ENCODE measurements at places on chromosomes 2 and 18.
A peak's percentile ranks its signal among the peaks of the same experiment; 100 is the strongest.

- no peak for DNase-seq
Observed at GRCh38 chr2:142395291-142395690, 264.5 kb upstream of the LRP1B start.

GRCh38 chr18:57976230-57976773 lies 67.7 kb upstream of the NEDD4L start:
- no peak for DNase-seq

DNA sequence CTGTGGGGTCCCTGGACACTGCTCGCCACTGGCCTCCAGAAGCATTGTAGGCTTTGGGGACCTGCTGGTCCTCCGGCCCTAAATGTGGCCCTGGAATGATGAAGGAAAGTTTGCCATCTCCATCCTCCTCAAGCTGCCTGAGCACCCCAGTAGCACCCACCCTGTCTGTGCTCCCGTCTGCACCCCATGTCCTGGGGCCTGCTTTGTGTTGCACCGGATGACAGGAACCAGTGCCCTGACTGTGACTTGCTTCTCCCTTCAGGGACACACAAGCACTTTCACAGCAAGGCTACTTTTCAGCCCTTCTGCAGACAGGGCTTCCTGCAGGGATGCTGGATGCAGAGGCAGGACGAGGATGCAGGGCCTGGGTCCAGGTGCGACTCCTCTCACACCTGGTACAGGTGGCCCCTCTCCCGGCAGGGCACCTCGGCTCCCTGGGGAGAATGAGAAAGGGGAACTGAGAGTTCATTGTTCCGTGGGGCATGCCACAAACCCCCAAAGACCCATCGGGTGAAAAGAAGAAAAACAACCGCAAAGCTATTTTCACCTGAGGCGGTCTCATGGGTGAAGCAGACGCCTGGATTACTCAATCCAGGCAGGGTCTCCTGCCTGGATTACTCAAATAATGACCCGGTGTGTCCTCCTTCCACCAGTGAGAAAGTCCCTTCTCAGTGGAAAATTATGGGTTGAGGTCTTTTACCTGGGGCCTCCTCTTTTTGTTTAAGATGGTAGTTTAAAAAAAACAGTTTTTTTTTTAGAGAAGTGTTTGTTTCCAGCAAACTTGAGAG lies 74.9 kb downstream of the LONRF2 start:
- DNase-seq: no peak

DNA sequence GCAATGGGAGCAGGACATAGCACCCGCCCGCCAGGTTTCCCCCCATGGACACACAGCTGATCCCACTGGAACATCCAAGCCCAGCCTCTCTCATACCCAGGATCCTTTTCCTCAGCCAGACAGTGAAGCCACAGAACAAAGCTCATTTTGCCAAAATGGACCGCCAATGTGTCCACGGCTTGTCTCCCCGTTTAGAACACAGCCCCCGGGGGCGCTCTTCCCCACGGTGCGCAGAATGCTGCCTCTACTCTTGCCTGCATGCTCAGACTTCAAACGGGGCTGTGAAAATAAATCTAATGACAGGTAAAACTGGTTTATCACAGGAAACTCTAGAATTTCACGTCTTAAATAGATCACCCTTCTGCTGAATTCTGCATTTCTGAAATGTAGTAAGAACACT lies 548.5 kb upstream of the ID2 start:
- DNase-seq: no peak

- DNase-seq: no peak
Observed at GRCh38 chr2:63849381-63850203, 7.9 kb downstream of the UGP2 start.

GRCh38 chr2:231611273-231612108 lies 18.8 kb downstream of the TEX44 start:
- DNase-seq: peak; percentile 61

DNA sequence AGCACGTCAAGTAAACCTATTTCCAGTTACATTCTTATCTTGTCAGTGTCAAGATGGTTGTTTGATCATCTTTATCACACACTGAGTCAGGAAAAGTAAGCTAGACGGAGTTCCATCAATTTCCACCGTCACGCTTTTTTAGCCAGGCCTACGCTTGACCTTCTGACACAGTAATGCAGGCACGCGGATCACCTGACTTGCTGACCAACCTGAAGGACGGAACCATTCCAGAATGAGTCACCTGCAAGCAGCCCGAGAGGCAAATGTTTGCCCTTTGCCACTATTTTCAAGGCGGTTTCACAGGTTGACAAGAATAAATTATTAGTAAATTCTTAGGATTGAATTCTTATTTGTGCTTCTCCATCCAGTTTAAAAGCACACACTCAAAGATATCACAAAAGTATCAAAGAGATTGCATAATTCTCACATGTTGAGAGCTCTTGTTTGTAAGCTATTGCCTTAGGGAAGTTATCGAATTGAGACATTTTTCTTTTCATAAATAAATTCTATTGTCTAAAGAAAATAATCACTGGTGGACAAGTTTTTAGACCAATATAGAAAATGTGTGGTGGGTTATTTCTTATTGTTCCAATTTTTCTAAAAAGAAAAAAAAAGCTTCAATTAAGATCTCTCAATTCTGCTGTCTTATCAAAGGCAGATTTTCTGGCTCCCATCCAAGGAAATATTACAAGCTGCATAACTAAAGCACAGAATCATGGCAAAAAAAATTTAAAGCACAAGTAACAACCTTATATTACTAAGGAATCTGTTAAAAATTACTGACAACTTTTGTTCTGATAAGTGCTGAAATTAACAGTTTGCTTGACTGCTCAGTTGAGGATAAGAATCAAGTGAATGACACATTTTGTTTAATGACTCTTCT lies 31.9 kb downstream of the UXS1 start:
- DNase-seq: no peak

DNA sequence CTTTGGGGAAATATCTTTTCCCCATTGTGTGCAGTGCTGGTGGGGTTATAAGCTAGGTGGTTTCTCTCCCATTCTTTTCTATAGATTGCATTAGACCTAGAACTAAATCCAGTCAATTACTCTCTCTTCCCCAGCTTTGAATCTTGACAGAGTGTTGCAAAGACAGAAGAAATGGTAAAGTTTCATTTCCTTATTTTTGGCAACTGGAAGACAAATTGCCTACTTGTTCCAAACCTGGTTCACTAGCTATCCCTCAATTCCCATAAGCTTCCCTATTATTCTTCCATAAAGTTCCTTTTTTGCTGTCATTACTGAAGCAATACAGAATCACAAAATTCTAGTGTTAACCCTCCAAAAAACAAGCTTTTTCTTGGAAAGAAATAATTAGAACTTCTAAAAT lies 94.0 kb upstream of the ITGA4 start:
- no peak for DNase-seq

GRCh38 chr18:79481046-79481790 lies 85.5 kb downstream of the NFATC1 start:
- no peak for DNase-seq

- DNase-seq: no peak
Observed at GRCh38 chr2:73998933-73999332, 14.2 kb downstream of the TET3 start.

DNA sequence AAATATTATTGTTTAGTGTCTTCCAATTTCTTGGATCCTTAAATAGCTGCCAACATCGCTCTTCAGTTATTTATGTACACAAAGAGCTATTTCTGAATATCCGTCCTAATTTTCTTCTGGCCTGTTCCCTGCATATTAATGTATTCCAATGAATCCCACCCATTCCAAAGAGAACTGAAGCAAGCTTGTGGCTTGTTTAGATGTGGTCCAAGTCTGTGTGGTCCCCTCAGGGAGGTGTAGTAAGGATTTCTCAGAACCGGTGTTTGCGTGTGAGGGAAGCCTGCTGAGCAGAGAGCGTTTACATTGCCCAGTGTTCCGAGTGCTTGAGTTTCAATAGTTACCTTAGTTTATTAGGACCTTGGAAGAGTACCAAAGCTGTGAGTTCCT lies 25.1 kb upstream of the IL1R1 start:
- DNase-seq: no peak

- no peak for DNase-seq
Observed at GRCh38 chr2:237432484-237433092, 18.6 kb upstream of the COL6A3 start.

GRCh38 chr2:235951493-235951892 lies 216.7 kb downstream of the GBX2 start:
- DNase-seq: no peak

GRCh38 chr2:133418021-133418420 lies 150.2 kb downstream of the NCKAP5 start:
- DNase-seq: no peak

DNA sequence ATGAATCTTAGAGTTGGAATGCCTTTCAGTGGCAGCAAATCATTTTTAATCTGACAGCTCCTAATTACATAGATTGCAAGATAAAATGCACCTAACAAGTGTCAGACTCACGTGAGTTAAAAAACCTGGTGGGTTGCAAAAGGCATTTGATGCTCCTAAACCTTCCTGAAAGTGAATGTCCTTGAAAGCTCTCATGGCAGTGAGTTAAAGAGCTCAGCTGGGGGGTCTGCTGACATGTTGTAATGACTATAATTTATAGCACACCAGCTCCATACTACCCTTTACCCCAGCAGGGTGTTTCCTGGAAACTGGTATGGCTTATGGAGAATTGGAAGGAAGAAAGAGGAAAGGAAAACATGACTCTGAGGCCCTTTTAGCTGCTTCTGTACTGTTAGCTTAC lies 91.9 kb upstream of the CAVIN2 start:
- no peak for DNase-seq

DNA sequence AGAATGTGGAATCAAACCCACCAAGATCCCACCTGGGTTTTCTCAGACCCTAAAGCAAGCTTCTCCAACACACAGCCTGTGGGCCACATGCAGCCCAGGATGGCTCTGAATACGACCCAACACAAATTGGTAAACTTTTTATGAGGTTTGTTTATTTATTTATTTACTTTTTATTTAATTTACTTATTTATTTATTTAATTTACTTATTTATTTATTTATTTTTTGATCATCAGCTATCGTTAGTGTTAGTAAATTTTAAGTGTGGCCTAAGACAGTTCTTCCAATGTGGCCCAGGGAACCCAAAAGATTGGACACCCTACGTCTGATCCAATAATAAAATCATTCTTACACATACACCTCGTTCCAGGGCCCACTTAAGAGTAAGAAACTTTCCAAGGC lies 1451.1 kb downstream of the LRP1B start:
- DNase-seq: no peak

GRCh38 chr2:226446406-226447001 lies 353.1 kb downstream of the IRS1 start:
- no peak for DNase-seq
